ENCODE measurements at places on chromosomes 7 and 10.

DNA sequence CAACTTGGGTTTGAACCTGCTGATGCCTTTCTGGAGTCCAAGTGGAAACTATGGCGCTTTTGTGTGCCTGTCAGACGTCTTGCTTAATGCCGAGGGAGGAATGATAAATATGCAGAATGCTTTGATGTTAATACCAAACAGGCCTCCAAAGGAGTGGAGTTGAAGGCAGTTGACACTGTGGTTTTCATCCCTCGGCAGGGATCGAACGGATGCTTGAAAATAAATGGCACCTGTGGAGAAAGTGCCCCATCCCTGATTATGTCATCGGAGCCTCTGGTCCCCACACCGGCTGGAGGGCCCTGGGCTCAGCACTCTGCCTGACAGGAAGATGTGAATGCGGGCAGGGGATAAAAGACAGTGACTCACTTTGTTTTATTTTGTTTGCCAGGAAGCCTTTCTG is 148.7 kb upstream of the GPR26 start:
- no peak for DNase-seq

- no peak for DNase-seq
Measured at GRCh38 chr7:45479781-45480180, 94.4 kb upstream of the ADCY1 start.

GRCh38 chr10:8829592-8829991 is 775.1 kb downstream of the GATA3 start:
- DNase-seq = no peak

DNA sequence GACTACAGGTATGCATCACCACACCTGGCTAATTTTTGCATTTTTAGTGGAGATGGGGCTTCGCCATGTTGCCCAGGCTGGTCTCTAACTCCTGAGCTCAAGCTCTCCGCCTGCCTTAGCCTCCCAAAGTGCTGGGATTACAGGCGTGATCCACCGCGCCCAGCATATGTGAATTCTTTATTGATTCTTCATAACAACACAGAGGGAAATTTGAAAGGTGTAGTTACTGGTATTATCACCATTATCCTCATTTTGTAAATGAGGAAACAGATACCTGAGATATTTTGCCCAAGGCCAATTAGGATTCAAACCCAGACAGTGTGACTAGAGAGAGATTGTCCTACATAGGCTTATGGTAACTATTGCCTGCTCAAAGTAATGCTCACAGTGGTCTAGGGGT is 22.6 kb downstream of the TCF7L2 start:
- DNase-seq = no peak

- DNase-seq = no peak
Measured at GRCh38 chr7:27992097-27992496, 188.5 kb downstream of the JAZF1 start.

- no peak for DNase-seq
Measured at GRCh38 chr7:70346844-70347462, 748.7 kb downstream of the AUTS2 start.

- no peak for DNase-seq
Measured at GRCh38 chr10:58414270-58415041, 29.2 kb downstream of the TFAM start.

GRCh38 chr10:128498378-128498730 is 372.1 kb upstream of the MKI67 start:
- no peak for DNase-seq

DNA sequence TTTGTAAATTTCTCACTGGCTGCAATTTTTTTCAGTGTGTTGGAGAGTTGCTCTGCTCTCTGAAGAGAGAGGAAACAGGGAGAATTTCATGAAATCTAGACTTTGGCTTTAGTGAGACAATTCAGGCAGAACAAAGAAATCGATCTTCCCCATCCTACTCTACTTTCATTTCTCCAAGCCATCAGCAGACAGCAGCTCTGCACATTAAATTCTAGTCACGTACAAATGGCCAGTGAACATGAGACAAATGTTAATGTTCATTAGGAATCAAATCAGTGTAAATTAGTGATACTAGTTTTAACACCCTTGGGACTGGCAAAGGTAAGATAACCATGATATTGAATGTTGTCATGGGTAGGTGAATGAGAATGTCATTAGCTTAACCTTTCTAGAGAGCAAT is 140.8 kb downstream of the ANLN start:
- no peak for DNase-seq

DNA sequence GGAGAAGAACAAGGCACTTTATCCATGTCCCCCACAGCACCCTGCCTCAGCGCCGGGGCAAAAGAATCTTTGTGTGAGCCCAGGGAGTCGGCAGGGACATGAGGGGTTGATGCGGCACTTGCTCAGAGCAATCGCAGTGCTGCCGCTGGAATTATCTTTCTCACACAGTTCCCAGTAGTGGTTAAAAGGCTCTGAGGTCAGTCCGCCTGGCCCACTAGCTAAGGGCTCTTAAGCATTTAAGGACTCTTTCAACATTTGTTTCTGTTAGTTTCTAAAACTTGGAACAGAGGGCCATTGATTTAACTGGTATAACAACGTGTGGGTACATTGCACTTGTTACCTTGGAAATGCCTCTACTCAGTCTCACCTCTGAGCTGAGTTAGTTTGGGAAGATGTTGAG is 208.0 kb upstream of the C7orf33 start:
- no peak for DNase-seq

DNA sequence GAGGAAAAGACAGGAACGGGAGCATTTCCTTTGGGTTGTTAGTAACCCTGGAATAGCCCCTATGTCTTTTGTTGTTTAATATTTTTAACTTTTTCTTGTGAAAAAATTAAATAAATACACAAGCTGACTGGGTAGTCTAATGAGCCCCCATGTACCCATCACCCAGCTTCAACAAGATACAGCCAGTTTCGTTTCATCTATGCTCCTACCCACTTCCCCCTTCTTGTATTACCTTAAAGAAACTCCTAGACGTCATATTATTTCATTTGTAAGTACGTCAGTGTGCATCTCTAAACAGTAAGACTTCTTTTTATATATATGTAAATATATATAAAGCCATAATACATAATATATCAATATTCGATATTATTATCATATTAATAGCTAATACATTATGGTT is 42.8 kb upstream of the NUB1 start:
- DNase-seq = no peak

- no peak for DNase-seq
Measured at GRCh38 chr7:81248420-81248819, 329.6 kb upstream of the SEMA3C start.

GRCh38 chr7:1889556-1890181 is 219.6 kb downstream of the ELFN1 start:
- DNase-seq = peak; percentile 4

GRCh38 chr7:140229101-140229525 is 52.3 kb upstream of the KDM7A start:
- DNase-seq = peak; percentile 58

DNA sequence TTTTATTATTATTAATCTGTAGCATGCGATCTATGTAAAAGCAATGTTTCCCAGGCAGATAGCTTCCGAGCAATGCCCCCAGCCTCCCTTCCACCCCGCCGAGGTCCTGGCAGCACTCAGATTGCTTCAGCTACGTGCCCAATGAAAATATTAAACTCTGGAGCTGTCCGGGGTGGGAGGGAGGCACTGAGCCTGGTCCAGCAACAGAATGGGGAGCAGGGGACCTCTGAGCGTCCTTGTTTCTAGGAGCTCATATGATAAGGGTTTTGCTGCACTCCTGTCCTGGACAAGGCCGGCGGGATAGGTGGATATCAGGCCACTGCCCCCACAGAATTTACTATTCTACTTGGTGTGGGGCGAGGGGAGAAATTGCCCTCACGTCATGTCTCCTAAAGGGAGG is 44.5 kb upstream of the CDK1 start:
- no peak for DNase-seq

GRCh38 chr10:11435581-11435981 is 175.9 kb downstream of the USP6NL start:
- DNase-seq = no peak

DNA sequence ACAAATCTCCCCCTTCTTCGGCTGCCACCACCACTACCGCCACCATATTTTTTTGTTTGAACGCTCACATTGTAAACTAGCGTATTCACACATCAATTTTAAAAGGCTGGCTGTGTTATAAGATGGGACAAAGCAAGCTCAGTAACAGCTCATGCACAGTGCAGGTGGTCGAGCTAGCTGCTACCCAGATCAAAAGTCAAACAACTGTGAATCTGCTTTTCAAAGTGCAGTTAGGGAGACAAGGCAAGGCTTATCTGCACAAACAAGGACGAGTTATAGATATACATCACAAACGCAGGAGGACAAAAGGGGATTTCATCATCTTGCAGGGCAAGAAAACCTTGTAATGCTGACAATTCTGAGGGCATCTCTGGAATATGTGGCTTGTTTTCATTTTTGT is 231.6 kb downstream of the VTI1A start:
- DNase-seq = no peak

- no peak for DNase-seq
Measured at GRCh38 chr7:142733271-142733670, 16.0 kb upstream of the PRSS1 start.
